ENCODE measurements at places on chromosomes 2 and 18.

DNA sequence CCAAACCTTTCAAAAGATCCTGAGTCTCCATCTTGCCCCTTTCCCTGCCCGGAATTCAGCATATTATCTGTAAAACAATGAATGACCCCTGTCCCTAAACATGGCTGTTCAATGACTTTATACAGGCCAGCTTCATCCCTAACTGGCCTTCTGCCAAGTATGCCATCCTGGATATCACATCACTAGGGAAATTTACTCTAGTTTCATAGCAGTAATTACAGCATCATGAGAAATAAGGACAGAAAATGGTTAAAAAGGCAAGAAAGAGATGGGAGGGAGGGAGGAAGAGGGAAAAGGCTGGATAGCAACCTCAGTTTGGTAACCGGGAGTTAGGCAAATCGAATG lies 4.4 kb downstream of the MBOAT2 start:
- DNase-seq = no peak

DNA sequence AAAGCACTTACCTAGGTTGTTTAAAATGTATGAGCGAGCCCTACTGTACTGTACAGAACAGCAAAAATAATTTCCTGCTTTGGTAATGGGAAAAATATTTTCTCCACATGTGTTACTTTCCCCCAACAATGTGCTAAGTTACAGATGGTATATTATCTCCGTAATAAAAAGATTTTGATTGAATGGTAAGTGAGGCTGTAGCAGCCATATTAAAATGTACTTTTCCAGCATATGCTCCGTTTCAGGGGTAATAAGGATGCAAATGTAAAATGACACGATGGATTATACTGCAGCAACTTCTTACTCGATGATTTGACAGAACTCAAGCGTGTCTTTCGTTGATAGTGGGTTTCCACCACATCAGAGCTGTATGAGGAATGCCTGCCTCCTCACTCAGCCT lies 50.5 kb downstream of the OSBPL6 start:
- DNase-seq = no peak

GRCh38 chr18:3046216-3046808 lies 33.4 kb upstream of the LPIN2 start:
- DNase-seq = no peak

- DNase-seq = no peak
Measured at GRCh38 chr18:44700652-44701051, 20.0 kb downstream of the SETBP1 start.

DNA sequence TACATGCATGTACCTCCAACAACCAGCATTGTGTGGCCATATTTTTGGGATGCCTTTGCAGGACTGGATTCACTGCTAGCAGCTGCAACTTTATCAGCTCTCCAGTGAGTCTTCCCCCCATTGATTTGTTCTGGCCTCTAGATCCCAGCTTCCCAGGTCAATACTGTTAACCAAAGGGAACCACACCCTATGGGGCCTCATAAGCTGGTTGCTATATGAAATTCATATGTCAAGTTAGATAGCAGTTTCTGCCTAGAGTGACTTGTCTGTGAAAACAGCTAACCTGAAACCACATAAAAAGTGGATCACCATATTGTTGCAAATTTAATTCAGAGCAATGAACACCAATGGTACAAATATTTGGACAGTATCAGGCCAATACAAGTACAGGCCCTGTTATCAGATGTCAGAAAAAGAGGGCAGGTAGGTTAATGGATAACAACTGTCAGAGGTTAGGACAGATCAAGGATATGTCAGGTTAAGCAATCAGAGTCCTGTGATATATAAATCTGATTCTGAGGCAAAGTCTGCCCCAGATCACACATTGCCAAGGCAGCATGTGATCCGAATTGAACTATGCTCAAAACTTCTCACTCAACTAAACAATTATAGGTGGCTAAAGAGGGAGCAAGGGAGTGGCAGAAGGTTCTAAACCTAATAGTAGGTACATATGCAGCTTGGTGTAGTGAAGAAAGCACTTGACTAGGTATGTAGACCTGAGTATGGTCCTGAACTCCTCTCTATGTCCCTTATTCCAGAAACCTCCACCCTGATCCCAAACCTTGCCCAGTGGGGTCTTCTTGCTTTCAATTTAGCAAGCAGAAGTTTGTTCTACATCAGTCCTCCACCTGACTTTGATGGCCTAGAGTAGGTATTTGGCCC lies 310.2 kb upstream of the STON1 start:
- DNase-seq = no peak

DNA sequence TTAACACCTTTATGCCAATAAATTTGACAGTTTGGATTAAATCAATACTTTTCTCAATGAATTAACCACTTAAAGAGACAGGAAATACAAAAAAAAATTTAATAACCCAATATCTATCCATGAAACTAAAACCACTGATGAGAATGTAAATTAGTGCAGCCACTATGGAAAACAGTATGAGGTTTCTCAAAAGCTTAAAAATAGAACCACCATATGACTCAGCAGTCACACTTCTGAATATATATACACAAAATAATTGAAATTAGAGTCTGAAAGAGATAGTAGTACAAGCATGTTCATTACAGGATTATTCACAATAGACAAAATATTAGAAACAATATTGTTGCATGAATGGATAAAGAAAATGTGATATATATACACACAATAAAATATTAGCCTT lies 382.1 kb upstream of the SETBP1 start:
- DNase-seq = no peak

DNA sequence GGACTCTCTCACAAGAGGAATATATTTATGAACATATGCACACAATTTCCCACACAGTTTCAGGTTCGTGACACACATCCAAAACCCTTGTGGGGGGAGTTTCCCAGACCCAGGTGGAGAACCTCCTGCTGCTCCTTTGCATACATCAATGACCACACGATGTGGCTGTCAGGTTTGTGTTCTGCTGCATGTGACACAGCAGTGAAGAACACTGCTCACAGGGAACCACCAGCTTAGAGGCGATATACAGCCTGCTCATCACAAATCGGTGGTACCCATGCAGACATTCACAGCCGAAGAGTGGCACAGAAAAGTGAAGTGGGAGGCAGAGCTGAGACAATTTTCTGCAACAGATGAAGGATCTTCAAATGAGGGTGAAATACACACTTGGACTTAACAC lies 175.6 kb upstream of the ZFP36L2 start:
- DNase-seq = no peak

DNA sequence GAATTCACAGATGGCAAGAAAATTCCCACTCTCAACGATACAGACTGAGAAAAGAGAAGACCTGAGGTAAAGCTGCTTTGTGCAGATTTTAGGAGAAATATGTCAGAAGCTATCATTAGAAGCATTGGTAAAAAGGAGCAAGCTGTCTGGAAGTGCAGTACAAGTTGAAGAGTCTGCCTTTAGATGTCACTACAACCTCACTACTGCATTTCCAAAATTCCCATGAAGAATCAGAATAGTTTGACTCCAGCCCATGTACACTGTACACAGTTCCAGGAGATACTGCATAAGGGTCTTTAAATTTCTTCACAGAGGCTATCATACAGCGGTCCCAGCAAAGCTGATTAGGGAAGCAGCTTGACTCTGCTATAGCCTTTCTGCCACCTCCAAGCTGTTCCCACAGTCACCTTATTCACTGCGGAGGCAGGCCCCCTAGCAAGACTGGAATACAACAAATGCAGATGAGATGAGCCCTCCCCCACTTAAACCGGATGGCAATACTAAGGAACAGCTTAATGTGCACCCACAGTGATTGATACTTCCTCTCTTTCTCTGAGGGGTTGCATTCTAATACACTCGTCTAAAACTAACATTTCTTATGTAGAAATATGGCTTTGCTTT lies 527.4 kb downstream of the TMEM182 start:
- DNase-seq = no peak

DNA sequence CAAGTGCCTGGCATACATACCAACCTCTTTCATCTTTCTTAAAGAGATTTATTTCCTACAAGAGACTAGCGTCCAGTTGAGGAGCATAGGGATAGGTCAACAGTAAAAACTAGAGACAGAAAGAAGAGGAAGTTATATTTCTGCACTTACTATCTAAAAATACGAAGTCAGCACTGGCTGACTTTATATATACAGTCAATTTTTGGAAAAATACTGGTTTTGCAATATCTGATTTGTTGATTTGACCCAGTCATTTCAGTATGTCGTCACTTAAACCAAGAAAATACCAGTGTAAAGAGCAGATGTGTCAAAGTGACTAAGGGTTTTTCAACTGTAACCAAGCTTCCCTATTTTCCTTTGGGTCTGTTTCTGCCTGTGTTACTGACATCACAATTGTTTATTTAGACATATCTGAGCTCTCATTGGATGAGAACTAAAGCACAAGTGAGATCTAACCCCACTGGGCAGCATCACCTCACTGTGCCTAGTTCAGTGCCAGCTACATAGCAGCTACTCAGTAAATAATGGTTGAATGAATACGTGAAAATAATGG lies 23.0 kb downstream of the CYTIP start:
- DNase-seq = no peak

- DNase-seq = no peak
Measured at GRCh38 chr2:237529452-237530402, 36.6 kb upstream of the PRLH start.

- DNase-seq = no peak
Measured at GRCh38 chr2:7681881-7682461, 764.8 kb downstream of the RNF144A start.

- DNase-seq = no peak
Measured at GRCh38 chr2:48248251-48248933, 281.6 kb upstream of the STON1 start.

DNA sequence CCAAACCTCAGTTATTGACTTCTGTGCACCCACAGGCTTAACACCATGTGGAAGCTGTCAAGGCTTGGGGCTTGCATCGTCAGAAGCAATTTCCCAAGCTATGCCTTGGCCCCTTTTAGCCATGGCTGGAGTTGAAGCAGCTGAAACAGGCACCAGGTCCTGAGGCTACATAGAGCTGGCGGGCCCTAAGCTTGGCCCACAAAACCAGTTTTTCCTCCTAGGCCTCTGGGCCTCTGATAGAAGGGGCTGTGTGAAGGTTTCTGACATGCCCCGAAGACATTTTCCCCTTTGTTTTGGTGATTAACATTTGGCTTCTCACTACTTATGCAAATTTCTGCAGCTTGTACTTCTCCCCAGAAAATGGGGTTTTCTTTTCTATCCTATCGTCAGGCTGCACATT lies 9.1 kb upstream of the TMX3 start:
- DNase-seq = no peak

DNA sequence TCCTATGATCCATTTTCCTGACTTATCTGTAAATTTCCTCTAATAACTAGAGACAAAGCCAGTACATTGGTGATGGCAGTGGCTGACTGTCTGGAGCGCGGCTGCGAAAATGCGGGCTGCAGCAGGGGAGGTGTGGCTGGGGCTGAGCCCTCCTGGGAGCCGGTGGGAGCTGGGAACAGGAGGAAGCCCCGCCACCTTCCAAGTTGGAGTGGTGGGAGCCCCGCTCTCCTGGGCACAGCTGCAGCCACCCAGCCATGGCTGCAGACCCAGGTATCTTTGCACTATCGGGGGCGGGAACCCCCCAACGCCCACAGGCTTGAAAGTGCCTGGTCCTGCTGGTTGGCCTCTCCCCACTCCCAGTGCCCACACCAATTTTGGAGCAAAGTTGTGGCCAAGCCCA lies 633.0 kb upstream of the TMEFF2 start:
- no peak for DNase-seq

GRCh38 chr2:212195626-212196025 lies 343.0 kb downstream of the ERBB4 start:
- no peak for DNase-seq

DNA sequence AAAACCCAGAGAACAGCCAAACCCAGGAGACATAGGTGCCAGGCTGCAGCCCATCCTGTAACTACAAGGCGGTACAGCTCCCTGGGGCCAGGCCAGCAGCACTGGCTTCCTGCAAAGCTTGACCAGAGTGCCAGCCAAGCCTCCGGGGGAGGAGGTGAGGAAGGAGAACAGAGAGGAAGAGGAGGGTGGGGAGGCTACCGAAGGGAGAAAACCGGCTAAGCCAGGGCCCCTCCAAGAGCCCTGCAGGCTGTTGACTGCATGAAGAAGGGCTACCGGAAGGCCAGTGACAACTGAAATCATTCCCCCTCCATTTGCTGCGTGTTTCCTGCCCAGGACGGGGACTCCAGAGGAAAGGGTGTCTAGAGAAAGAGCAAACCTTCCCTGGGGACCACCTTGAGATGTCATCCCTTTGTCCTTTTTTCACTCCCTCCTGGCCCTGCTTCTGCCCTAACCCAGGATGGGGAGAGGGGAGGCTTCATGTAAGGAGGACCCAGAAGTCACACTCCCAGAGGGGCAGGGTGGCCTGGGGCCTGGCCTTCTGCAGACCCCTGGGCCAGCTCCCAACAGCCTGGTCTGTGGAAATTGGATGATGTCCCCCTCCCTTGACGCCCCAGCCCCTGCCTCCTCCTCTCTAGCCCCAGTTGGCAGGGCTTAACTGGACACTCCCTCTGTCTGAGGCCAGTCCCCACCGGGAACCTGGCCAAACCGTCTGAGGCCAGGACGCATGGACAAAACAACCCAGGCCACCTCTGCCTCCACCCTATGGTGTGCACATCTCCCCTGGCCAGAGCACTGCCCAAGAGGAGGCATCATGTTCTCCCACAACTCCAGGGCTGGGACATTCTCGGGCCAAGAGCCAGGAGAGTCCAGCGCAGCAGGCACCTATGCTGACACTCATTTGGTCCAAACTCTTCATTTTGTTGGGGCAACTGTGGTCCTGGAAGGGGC lies 207.8 kb downstream of the CYP26B1 start:
- DNase-seq = no peak

DNA sequence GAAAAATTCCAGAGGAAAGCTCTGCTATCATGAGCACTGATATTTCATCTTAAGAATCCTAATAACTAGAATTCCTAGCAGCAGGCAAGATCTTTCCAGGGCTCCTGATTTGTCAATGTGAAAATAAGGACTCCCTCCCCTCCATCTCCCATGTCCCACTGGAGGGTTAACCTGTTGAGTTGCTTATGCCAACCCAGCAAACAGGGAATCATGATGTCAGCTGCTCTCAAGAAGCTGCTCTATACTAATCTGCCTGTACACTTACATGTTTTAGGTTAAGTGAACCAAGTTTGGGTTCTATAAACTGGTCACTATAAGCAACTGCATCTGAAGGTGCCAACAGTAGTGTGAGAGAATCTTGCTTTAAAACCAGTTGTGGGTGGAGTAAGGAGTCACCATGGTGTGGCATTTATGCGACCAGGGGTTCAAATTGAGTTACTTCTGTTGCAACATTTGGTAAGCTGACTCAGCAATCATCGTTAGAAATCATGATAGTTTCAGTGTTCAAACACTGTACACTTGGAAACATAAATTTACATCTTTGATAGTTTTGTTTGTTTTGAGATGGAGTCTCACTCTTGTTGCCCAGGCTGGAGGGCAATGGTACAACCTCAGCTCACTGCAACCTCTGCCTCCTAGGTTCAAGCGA lies 53.4 kb downstream of the STK25 start:
- DNase-seq = no peak

DNA sequence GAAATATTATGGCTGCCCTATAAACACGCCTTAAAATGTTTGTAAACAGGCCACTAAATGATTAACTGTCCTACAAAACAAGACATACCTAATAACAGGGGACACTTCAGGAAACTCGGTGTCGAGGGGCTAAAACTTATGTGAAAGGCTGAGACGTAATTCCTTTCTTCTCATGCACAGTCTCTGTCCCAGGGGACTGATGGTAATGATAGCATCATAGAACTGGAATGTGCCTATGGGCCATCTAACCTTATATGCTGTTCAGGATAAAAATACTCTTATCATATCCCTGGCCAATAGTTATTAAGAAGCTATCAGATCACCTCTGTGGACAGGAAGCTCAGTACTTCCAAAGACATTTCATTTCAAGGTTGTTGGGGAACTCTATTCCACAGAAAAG lies 252.6 kb upstream of the RASGRP3 start:
- DNase-seq = no peak

GRCh38 chr2:70041663-70042062 lies 45.6 kb upstream of the PCBP1 start:
- DNase-seq = no peak
